ENCODE measurements at places on chromosomes 2 and 18.

DNA sequence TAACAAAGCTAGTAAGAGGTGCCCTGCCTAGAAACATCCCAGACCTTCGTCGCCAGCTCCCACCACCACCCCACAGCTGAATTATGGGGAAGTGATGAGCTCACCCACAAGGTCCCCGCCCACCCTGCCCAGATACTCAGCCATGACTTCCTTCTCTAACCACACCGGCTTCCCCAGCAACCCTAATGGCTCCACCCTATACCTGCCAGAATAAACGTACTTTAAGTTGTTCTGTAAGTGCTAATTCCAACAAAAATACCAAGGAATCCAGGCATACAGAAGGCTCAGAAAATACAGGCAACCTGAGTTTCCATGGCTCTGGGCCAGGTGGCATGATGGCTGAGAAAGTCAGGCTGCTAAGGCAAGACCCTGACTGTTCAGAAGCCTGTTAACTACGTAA, 39.1 kb downstream of the TMEM163 start:
- no peak for DNase-seq

DNA sequence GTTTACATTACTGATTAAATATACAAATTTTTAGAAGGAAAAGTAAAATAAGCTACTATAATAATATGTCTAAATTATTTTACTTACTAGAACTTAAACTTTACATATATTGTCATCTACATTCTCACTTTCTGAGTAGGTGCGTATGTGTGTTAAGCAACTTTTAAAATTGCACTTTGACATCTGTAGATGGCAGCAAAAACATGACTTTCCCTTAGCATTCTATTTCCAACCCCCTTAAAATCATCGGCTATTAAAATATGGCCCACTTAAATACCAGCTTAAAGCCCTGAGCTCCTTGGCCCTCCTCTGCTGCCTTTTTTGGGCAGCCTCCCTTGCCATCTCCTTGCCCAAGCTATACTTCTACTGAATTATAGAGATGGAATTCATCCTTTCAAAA, 78.0 kb downstream of the UPP2 start:
- no peak for DNase-seq

GRCh38 chr2:127580167-127581049, 44.9 kb downstream of the MYO7B start:
- DNase-seq, result no peak

- no peak for DNase-seq
Measured at GRCh38 chr18:7290077-7290476, 59.2 kb downstream of the LRRC30 start.

- DNase-seq, result no peak
Measured at GRCh38 chr2:202023198-202023903, 10.3 kb upstream of the FZD7 start.

GRCh38 chr2:147560810-147561535, 283.9 kb upstream of the ACVR2A start:
- DNase-seq, result no peak
